ENCODE measurements at places on chromosomes 1 and 21.
A peak's percentile ranks its signal among the peaks of the same experiment; 100 is the strongest.

DNA sequence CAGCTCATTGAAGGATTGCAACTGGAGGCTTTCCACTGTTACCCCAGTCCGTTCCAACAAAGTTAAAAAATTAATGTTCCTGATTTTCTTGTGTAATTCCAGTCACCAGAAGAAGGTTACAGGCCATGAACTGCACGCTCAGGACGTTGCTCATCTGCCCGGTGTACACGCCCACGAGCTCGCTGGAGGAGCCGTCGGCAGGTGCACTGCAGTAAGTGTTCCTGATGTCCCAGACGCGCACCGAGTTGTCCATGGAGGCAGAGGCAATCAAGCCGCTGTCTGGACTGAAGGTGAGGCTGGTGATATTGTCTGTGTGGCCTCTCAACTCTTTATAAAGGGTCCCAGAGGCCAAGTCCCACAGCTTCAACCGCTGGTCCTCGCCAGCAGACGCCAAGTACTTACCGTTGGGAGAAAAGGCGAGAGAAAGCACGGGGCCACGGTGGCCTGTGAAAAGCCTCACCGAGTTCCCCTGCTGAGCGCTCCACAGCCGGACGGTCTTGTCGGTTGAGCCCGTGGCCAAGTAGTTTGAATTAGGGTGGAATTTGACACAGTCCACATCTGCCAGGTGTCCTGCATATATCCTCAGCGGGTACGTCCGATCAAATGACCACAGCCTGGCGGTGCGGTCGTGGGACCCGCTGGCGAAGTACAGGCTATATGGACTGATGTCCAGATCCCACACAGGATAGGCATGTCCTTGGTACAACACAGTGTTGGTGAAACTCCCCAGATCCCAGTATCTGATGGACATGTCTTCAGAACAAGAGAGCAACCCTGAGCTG is 31.5 kb downstream of the TAF5L start:
- DNase-seq = no peak

- peak; percentile 84 for DNase-seq
Observed at GRCh38 chr1:204763773-204764427, 78.4 kb upstream of the LRRN2 start.

DNA sequence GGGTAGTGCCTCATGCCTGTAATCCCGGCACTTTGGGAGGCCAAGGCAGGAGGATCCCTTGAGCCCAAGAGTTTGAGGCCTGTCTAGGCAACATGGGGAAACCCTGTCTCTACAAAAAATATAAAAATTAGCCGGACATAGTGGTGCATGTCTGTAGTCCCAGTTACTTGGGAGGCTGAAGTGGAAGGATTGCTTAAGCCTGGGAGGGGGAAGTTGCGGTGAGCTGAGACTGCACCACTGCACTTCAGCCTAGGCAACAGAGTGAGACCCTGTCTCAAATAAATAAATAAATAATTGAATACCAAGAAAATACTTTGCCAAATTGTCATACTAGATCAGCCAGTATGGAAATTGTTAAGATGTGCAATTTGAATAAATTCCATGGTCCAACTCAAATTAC is 5.9 kb upstream of the RBBP5 start:
- DNase-seq = no peak

DNA sequence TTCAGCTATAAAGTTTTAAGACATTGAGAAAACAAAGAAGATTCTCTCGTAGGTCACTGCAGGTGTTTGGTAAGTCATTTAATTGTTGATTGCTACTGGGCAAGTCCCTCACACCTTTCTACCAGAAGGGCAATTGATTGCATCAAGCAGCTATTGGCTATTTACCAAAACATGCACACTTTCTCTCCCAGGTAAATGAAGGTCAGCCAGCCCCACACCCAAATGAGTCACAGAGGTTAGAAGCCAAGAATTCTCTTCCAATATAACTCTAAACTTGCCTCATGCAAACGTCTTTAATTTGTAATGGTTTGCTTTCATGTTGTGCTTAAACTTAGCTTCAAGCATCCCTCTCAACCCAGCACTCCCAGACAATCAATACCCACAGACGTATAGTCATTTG is 475.3 kb upstream of the ADGRL2 start:
- no peak for DNase-seq

GRCh38 chr1:228099331-228099732 is 3.8 kb downstream of the C1orf35 start:
- DNase-seq = no peak

DNA sequence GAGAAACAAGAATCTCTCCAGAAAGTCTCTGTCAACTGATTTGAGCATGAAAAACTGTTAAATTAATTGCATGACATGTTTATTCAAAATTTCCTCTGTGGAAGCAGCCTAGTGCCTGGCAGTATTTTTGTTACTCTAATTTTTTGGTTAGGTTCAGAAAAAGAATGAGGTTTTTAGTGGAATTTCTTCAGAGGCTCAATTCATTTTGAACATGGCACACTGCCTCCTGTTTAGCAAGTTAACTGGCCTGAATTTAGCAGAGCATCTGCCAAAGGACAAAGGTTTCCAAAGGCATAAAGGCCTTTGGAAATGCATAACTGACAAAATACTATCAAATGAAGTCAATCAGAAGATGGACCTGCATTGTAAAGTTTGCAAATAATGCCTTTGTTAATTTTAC is 1326.5 kb downstream of the PLA2G4A start:
- DNase-seq = no peak

GRCh38 chr1:32774950-32775634 is 42.1 kb downstream of the YARS1 start:
- DNase-seq = no peak

DNA sequence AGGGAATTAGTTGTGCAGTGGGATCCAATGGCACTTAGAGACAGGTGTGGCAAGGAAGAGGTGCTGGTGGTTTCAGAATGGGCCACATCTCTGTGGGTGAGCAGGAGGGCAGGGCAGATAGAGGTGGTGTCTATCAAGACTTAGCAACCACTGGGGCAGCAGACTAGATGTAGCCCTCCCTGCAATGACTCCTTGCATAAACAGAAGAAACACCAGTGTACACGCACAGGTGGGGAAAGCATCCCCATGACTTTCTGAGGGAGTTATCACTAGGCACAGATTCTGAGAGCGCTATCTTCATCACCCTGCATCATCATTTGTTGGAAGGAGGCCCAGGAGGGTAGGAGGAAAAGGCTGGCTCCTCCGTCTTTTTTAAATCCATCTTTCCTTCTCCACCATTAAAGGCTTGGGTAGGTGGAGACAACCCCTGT is 58.4 kb downstream of the PLXNA2 start:
- DNase-seq = no peak

GRCh38 chr1:45329445-45329844 is 2.8 kb downstream of the HPDL start:
- no peak for DNase-seq

GRCh38 chr1:67564193-67564592 is 120.8 kb upstream of the GADD45A start:
- DNase-seq = no peak

GRCh38 chr1:23559985-23560741 is 862 bp upstream of the ID3 start:
- DNase-seq = no peak

DNA sequence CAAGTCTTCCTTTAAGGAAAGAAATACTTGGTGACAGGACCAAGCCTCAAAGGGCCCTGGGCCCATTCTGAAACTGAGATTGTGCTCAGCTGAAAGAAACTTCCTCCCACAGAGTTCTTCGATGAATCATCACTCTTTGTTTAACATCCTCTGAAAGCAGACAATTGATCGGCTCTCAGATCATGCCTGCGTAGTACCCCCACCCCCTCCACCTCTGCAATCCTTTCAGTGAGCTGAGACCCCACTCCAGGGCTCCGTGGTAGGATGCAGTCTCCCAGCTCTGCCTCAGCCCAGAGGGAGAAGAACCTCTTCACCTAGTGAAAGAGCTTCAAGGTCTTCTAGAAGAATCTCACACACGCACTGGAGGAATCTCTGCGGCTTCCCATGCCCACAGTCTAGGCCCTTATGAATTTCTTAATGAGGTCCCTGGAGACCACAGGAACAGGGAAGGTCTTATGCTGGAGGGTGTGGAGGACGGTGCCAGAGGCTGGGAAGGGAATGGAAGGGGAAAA is 104.9 kb upstream of the SOD1 start:
- DNase-seq = peak; percentile 66

DNA sequence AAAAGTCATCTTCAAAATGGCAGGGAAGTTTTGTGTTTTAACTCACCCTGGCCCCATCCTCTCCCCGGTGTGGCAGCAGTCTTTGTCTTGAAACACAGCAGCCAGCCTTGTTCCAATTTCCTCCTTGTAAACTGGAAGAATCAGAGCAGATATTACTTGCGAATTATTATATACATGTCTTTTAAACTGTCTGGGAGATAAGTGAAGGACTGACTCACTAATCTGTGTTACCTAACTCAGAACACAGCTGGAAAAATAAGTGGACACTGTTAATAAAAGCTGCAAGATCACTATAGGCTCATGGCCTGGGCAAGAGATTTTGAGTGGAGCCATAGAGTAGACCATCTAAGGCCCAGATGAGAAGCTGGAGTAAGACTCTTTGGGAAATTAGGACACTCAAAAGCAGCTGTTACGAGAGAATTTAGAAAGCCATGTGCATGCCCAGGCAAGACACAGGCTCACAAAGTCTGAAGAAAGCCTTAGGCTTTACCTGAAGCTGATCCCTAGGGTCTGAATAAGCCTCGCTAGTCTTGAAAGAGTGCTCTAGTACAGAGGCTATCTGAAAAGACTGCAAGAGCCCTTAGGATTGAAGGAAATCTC is 233.0 kb upstream of the RAB4A start:
- DNase-seq = no peak

- no peak for DNase-seq
Observed at GRCh38 chr21:41648591-41649031, 118.2 kb downstream of the RIPK4 start.

DNA sequence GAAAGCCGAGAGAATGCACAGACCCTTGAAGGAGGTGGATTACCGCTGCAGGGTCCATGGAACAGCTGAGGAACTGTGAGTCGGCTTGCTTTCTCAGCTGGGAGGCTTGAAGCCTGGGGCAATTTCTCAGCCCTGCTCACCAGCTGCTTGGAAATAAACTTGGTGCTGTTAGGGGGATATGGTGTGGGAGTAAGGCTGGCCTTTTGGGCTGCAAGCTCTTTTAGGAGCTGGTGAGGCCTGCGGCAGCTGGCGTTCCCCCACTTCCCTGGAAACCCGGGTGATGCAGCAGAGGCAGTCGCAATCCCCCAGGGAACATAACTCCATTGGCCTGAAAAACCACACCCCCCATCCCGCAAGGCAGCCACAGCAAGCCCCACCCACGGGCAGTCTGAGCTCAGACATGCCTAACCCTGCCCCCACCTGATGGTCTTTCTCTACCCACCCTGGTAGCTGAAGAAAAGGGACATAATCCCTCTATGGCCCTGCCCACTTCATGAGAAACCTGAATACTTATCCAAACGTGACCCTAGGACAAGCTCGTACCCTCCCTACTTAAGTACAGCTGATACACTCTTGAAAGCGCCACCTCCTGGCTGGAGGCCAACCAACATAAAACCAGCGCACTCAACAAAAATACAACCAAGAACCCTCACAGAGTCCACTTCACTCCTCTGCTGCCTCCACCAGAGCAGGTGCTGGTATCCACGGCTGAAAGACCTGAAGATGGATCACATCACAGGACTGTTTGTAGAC is 1995.8 kb downstream of the NCAM2 start:
- DNase-seq = no peak

GRCh38 chr1:64537942-64538341 is 68.0 kb downstream of the CACHD1 start:
- no peak for DNase-seq

GRCh38 chr1:15304708-15305467 is 57.9 kb downstream of the FHAD1 start:
- peak; percentile 36 for DNase-seq

DNA sequence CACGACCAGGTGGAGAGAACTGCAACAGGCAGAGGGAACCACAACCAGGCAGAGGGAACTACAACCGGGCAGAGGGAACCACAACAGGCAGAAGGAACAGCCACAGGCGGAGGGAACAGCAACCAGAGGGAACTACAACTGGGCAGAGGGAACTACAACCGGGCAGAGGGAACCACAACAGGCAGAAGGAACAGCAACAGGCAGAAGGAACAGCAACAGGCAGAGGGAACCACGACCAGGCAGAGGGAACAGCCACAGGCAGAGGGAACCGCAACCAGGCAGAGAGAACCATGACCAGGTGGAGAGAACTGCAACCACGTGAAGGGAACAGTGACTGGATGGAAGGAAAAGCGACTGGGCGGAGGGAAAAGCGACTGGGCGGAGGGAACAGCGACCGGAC is 47.6 kb upstream of the GPR153 start:
- no peak for DNase-seq

DNA sequence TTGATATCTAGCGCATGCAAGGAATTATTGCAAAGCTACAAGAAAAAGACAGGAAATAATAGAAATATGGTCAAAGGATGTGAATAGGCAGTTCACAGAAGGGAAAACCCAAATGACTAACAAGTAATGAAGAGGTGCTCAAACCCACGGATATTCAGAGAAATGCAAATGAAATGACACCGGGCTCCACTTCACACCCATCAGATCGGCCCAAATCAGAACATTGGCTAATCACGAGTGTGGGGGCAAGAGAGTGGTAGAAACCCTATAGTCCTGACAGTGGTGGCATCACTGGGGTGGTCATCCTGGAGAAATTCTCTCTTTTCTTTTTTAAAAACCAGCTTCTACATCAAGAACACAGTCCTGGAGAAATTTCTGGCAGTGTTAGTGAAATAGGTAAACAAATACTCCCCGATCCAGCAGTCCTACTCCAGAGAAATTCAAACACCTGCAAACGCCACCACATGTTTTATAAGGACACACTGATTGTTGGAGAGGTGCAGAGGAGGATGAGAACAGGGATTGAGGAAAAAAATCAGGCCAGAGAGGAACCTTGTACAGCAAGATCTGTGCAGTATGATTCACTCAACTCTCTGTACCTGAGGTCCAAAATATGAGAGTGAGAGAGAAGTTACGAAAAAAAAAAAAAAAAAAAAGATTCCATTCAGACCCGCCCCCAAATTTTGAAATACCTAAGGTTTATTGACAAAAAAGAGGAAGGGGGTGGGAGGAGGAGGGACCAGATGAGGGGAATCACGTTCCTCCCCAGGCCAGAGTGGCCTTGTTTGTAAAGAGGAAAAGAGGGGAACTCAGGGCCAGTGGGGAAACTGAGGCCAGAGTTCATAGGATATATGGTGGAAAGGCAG is 9.2 kb upstream of the TNFRSF1B start:
- peak; percentile 65 for DNase-seq

GRCh38 chr1:17412093-17412870 is 27.2 kb downstream of the RCC2 start:
- no peak for DNase-seq

- DNase-seq = no peak
Observed at GRCh38 chr21:21547368-21547953, 549.3 kb downstream of the NCAM2 start.

DNA sequence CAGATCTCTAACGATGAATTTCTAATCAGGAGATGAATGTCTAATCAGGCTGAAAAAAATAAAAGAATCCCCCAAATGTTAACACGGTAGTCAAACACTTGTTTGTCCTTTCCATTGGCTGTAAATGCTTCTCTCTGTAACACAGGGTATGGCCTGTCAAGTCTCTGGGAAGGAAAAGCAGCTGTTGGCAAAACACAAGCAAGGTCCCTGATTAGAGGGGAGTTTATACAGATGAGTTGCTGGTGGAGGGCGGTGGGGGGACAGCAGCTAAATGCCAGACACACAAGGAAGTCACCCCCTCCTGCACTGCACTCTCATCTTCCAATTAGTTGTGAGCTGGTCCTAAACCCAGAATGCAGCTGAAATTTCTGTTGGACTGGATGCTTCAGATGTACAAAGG is 51.0 kb downstream of the PGBD5 start:
- DNase-seq = no peak
